Stimulated activated CD8-positive, alpha-beta memory T cell treated with anti-CD3 and anti-CD28 coated beads, Interleukin-4, amount 100 ng/mL, for 1 hour (primary cell): ENCODE measurements at places on chromosomes 11 and 22.

DNA sequence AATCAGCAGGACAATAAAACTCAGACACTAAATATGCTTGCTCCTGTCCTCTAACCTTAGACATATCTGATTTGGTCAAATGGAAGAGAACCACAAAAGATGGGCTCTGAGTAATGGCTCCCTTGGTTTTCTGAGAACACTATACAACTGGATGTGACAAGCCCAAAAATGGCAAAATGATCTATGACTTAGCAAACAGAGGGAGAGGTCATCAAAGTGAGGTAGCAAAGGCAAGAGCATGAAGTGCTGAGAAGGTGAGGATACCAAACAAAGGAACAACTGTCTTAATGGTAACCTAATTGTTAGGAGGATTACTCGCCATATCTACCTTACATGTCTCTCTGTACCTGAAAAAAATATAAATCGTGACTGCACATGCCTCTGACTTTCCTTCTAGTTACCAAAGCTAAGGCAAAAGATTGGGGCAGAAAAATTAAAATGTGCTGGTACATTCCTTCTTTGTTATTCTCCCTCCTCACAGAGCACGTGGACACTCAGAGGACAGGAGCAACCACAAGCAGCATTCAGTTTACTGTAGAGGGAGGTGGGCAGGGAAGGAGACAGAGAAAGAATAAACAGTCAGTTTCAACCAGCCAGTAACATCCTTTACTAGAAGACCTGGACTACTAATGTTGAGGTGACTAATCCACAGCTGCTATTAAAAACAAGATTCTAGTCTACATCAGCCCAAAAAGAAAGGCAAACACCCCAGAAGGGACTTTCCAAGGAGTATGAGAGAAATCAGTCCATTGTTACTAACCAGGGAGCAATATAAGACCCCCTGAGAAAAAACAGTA, 88.8 kb downstream of the AMBRA1 start:
- no peak for DNase-seq

DNA sequence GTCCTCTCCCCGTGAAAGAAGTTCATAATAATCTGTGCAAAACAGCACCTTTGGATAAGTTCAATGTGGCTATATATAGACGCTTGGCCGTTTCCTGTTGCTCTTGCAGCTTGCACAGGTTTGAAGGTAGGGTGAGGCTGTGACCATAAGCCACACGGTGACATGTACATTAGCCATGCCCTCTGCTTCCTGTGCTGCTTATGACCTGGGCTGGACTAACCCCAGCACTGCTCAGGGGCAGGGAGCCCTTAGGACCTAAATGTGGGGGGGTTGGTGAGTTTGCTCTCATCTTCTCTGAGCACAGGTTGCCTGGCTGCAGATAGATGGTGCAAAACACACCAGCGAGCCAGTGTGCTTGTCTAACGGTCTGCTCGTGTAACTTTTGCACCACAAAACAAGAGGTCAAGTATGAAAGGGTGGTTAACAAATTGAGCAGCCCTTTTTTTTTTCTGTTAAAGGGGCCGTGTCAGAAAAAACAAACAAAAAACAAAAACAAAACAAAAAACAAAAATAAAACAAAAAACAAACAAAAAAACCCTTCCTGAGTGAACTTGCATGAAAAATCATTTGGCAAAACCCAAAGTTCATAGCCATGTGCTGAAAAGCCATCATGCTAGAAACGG, 37.3 kb downstream of the FLI1 start:
- DNase-seq: no peak

GRCh38 chr22:31341386-31342088, 4.6 kb downstream of the PATZ1 start:
- DNase-seq: no peak

GRCh38 chr11:95269036-95269819, 38.2 kb upstream of the SESN3 start:
- DNase-seq: no peak

DNA sequence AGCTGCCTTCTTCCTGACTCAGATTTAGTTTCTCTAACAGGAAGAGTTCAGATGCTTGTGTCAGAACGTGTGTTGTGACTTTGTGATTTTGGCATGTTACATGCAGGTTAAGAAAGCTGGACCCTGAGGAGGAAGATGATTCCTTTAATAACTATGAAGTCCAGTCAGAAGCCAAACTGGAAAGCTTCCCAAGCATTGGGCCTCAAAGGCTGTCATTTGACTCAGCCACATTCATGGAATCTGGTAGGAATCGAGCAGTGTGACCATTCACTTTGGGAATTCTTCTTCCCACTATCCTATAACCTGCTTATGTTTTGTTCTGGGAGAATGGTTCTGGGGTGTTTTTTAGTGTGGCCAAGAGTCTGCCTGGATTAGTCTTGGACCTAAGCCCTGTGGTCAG, 48.0 kb downstream of the CABIN1 start:
- no peak for DNase-seq
